ENCODE measurements at places on chromosomes 7 and 10.

GRCh38 chr10:11551916-11552602, 59.4 kb downstream of the USP6NL start:
- no peak for DNase-seq

- no peak for DNase-seq
These were observed 354 bp upstream of the GIMAP5 start for GRCh38 chr7:150736864-150737263.

DNA sequence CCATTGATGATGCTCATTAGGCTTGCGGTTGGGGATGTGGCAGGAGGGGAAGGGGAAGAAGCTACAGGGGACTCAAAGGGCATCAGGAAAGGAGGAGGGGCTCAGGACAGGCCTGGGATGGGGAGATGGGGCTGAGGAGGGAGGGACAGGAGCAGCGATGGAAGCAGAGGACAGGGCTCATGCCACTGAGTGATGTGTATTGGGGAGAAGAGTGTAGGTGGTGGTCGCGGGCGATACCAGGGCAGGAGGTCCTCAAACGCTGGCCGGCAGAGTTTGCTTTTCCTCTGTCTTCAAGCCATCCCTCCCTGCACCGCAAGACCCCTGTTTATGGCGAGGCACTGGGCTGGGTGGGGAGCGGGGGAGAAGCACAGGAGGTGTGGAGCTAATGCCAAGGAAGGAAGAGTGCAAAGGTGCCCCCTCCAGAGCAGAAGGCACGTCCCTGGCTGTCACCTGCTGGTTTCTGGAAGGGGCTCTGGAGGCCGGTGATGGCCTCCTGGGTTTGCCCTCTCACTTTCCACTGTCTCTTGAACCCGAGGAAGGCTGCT, 134.7 kb downstream of the SVIL start:
- no peak for DNase-seq

DNA sequence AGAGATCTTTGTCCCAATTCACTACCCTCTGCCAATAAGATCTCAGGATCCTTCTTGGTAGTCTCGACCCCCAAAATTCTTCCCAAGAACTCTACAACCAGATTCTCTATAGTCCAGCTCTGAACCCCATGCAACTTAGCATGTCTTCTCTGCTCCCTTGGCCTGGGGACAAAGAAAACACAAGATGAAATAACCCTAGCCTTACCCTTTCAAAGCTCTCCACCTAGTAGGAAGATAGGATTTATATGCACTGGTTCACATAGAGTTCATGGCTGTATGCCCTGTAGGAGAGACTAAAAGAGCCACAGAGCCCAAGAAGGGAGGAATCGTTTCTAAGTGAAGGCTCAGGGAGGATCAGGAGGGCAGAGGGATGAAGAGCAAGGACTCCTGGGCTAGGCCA, 96.1 kb downstream of the PPP1R3C start:
- no peak for DNase-seq

DNA sequence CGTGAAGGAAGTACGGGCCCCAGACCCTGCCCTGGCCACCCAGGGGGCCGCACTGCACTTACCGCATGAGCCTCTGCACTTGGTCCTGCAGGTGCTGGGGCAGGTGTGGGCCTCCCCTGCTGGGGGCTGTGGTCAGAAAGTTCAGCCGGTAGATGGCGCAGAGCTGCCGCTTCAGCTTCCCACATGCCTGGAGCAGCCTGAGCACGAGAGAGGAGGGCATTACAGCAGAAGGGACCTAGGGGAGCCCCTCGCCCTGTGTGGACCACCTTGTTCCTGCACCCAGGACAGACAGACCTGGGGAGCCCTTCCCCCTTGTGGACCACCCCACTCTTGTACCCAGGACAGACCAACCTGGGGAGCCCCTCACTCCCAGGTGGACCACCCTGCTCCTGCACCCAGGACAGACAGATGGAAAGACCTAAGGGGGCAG, 8.7 kb upstream of the PYROXD2 start:
- no peak for DNase-seq

- DNase-seq: no peak
These were observed 157.4 kb downstream of the SKIDA1 start for GRCh38 chr10:21368022-21368582.

- DNase-seq: no peak
These were observed 17.1 kb downstream of the GRID1 start for GRCh38 chr10:86349474-86349873.

GRCh38 chr10:61000769-61001730, 57.1 kb upstream of the RHOBTB1 start:
- no peak for DNase-seq

- DNase-seq: no peak
These were observed 399 bp downstream of the FHIP2A start for GRCh38 chr10:114821915-114822443.

DNA sequence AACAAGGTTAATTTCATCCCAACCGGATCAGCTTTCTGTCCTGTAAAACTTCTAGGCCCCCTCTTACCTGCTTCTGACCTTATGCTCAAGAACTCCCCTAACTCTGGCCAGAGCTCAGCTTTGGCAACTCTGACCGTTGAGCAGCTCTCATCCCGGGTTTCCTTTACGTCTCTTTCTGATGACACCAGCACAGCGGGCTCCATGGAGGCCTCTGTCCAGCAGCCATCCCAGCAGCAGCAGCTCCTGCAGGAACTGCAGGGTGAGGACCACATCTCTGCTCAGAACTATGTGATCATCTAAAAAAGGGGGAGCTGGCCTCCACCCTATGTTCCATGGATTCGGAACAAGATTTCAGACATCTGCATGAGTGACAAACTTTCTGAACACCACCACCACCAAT, 117.6 kb downstream of the GLCCI1 start:
- no peak for DNase-seq

DNA sequence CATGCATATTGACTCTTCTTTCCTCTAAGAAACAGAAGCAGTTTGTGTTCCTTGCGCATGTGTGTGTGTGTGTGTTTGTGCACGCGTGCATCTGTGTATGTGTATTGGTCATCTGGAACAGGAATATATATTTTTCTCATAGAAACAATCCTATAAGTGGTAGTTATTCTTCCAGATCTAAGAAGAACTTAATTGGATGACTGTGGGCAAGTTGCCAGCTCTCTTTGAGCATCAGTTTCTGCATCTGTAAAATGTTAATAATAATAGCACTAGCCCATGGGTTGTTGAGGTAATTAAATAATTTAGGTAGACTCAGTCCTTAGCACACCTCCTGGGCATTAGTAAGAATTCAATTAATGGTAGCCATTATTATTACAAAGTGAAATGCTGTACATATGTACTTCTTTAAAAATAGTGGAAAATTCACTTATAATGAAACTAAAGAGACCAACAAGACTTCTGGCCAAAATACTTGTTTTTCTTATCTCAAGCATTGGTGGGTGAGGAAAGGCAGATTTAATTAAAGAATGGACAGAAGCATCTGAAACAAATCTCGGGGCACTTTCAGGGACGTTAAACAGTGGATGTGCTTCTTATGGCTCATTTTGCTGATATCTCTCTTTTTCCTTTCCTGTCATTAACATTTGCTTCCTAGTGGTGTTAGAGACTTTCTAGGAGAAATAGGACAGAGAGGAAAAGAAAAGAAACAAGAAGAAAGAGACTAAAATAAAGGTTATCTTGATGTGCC, 124.9 kb upstream of the HABP2 start:
- no peak for DNase-seq

DNA sequence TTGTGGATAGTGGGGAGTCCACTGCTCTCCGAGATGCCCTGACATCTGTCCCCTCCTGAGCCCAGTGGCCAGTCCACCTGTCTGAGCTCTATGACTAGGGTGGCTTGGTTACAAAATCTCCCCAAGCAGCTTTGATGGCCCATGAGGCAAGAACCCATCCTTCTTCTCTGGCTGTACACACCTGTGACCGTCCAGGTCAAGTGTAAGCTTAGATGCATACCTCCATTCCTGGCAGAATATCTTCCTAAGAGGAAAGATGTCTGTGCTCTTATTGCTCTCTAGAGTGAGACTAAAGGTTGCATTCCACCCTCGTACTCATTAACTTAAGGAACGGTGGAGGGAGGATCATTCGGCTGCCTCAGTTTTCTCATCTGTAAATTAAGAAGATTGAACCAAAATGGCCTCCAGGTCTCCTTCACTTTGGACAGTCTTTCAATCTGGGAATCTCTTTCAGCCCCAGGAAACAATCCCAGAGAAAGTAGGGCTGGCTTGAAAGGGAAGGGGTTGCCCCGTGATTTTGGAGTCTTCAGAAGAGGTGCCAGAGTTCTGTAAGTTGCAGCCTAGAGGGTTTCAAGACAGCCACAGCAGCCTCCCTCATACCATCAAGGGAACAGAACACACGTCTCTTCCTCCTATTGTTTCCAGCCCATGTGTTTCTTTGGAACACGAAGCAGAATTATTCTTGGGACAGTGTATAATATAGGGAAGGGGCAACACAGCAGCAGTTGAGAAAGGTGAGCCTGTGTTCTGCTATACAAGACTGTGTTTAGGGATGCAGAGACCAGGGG, 5.5 kb downstream of the HOXA4 start:
- DNase-seq: no peak

GRCh38 chr10:119497243-119497642, 45.3 kb downstream of the RGS10 start:
- DNase-seq: no peak

DNA sequence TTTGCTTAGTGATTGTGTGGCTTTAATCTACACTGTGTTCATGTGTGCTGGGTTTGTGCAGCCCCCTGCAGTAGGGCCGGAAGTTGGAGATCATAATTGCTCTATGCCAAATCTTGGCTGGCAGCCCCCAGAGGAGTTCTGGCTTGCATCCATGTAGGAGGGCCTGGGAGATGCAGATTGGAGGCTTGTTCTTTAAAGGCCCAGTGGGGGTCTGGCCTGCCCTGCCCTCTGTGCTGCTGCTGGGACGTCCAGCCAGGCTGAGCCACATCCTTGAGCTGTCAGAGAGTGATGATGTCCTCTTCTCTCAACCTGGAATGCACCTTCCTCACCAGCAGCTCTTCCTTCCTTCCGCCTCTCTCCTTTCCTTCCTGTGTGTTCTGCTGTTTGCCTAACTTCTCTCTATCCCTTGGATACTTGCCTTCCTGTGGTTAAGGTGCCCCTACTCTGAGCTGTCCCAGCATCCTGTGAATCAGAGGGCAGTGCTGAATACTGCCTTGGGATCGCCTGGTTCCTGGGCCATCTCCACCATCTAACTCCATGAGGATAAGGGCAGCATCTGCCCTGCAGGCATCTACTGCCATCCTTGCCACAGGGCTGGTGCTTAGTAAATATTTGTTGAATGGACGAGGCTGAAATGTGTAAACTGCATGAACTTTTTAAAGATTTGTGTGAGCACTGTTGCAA, 30.2 kb downstream of the DOCK1 start:
- no peak for DNase-seq

- no peak for DNase-seq
These were observed 240.3 kb downstream of the SNX10 start for GRCh38 chr7:26531926-26532325.

DNA sequence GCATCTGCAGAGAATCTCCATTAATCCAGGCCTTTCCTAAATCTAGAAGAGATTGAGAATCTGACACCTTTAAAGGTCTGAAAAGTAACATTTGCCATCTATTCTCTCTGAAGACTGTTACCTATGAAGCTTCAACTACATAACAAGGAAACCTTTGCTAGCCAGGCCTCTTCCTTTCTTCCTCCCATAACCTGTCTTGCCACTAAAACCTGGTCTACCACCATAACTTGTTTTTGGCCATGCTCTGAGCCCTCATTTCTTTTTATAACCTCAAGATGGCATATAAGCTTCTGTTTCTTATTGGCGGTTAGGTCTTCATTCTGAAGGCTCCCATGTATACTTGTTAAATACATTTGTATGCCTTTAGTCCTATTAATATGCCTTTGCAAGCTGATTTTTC, 348.4 kb upstream of the MEOX2 start:
- DNase-seq: no peak

DNA sequence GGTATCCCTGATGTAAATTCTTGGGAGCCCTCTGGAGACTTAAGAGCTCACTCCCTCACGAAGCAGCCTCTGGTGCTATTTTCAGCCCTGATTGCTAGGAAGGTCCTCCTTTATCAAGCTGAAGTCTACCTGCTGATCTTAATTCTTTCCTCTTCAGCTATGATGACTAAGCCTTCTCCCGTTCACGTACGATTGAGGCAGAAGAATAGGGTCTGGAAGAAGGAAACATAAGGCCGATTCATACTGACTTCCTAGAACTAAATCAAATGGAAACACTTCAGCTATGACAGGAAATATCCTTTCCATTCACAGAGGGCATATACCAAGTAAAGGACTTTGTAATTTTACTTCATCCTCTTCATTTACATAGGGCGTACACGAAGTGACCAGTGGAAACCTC, 107.0 kb downstream of the CPXM2 start:
- no peak for DNase-seq

- DNase-seq: no peak
These were observed 86.5 kb upstream of the SKAP2 start for GRCh38 chr7:26950889-26951288.

DNA sequence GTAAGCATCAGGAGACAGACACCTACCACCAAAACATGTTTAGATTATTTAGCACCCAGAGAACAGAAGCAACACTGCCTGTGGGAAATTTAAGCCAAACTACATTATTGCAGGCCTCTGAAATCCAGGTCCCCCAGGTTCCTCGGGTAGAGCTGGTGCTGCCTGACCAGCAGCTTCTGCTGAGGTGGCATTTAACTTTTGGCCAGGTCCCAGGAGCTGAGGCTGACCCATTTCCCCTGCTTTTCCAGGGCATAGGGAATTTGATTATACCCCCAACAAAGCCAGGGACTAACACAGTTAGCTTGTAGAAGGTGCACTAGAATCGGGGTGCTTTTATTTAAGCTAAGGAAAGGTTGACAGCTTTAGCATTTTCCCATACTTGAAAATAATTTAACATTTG, 4.7 kb downstream of the LRRC4 start:
- no peak for DNase-seq

GRCh38 chr10:133458710-133459453, 5.1 kb downstream of the SCART1 start:
- DNase-seq: no peak

DNA sequence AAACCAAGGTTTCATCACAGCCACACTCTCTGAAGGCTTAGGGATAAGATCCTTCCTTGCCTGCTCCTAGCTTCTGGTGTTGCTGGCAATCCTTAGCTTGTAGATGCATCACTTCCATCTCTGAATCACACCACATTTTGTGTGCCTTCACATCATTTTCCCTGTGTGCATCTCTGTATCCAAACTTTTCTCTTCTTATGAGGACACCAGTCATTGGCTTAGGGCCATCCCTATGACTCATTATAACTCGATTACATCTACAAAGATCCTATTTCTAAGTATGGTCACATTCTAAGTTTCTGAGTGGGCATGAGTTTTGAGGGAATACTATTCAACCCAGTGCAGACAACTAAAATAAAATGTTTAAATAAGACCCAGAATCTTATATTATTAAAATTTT, 121.7 kb downstream of the C7orf25 start:
- DNase-seq: no peak

DNA sequence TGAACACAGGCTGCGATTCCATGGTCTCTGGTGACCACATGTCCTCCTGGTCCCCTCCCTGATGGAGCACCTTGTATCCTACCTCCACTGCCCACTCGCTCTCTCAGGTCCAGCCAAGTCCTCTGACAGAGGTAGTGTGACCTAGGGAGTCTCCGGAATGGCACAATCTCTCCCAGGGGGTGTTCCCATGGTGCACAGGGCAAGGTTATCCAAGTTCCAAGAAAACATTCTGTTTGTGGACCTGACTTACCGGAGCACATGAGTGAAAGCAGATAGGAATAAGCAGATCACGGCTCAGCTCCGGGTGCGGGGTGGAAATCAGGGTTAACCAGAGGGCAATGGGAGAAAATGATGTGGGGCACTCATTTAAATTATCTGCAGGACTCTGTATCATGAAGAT, 45.8 kb upstream of the INSIG1 start:
- DNase-seq: no peak

Data from esophagus squamous epithelium (tissue), 5 donors.